ENCODE measurements at places on chromosomes 2 and 18. TPM values are rescaled to one million over a fixed set of nuclear protein-coding genes. Genes with fewer than 3 reads are reported as not detected.

The CPO gene
- polyA plus RNA-seq = 0.37 TPM

The TEKT4 gene
- not detected for polyA plus RNA-seq

The KATNAL2 gene
- polyA plus RNA-seq = 12.8 TPM

- no peak for DNase-seq
Observed at GRCh38 chr2:223729781-223730180, 107.6 kb downstream of the AP1S3 start.

GRCh38 chr2:211045025-211045424, 488.6 kb downstream of the CPS1 start:
- DNase-seq = no peak

GRCh38 chr2:13102397-13103063, 385.8 kb downstream of the TRIB2 start:
- no peak for DNase-seq

DNA sequence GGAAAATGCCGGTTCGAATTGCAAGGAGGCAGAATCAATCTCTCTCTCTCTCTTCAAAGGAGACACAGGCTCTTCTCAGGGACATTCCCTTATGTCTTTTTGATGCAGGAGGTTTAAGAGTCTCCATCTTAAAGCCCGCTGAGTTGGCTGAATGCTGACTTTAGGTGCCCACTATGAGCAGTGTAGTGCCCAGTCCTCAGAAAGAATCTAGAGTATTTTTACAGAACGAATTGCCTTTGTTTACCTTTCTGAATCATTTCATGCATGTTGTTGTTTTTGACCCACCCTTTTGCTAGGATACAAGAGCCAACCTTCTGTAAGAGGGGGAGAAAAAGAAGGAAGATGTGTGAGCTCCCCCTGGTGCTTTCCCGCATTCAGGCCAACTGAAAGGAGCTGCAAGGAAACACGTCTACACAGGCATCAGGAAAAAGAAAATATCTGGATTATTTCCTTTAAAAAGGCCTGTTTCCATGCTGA, 193.5 kb upstream of the TCF4 start:
- DNase-seq = peak; percentile 57

DNA sequence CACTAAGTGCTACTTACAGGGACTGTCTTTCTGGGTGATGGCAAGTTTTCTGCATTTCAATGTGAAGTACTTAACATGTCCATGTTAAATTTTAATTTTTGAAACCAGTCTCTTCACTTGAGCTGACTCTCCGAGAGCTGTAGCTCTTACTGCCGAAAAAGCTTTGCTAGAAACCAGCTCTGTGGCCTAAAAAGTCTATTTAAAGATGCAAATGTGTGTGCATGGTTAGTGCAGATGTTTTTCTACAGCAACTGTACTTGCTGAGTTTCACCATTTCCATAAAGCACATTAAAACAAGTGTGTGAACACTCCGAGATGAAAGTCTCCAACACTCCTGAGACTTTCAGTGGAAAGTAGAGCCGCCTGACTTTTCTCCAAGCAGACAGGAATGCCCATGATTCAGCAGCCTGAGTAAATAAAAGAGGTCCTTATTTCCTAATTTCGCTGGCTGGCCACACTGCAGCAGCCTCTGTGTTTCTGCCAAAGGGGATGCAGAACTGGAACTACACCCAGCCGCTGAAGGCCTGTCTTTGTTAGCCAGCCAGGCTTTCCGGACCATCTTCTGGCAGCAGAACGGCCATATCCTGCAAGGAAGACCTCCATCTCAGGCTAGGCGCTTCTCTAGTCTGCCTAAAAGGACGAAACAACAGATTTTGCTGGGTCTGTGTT, 121.2 kb downstream of the ZNF521 start:
- DNase-seq = peak; percentile 91

DNA sequence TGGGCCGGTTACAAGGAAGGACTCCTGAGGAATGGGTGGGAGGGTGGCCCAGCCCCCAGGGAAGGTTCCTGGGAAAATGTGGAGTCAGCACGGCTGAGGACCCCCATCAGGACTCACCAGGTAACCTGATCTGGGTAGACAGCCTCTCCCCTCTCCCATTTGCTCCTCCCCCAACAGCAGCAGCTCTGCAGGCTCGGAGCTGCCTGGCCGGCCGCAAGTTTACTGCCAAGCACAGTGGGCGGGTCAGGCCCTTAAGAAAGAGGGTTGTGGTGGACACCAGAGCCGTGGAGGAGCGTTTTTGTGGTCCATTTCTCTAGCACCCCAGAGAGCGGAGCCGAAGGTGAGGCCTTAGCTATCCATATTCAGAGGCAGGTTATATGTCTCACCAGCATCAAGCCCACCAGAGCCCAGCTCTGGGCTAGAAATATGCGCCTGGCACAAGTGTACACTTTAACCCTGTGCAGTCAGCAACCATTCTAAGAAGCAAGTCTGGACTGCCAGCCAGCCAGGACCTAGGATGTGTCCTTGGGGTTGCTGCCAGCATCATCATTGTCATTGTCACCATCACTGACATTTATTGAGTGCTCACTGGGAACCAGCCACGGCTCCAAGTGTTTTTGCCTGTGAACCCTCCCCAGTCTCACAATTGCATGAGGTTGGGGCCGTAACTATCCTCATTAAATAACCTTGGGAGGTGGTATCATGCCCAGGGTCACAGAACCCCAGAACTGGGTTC, 190.1 kb downstream of the KLHL29 start:
- DNase-seq = no peak

DNA sequence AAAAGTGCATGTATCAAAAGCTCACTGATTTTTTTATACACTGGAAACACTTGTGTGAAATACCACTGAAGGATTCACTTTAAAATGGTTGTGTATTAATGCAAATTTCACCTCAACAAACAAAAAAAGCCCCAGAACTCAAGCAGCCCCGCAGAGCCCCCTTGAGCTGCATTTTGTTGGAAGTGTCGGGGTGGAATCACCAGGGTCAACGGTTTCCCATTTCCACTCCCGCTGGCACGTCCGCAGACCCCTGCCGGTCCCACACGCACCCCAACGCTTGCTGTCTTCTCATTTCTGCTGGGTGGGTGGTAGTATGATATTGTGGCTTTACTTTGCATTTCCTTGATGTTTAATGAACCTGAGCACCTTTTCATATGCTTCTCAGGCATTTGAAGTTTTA, 239.7 kb downstream of the FAM210A start:
- no peak for DNase-seq

DNA sequence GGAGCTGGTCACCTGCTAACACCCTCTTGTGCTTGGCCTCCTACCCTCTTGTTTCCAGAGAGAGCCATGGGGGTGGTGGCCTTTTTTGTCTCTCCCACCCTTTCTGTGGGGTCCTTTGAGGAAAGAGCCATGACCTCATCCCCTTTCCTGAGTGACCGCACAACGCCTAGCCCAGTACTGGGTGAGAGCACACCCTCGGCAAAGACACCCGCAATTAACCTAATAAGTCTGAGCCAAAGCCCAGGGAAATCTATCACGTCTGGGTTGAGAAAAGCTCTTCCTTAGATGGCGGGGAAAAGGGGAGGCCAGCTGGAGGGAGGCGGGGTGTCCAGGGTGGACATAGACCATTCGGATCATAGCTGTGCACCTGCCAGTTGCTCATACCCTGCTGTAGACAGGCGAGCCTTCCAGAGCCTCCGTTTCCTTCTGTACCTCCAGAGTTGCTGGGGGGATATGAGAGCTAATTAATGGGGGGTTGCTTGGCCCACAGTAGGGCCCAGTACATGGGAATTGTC, 93.7 kb upstream of the MCFD2 start:
- DNase-seq = no peak

All from hindlimb muscle (tissue), 1 donor.